ENCODE measurements at places on chromosomes 3 and 15.

DNA sequence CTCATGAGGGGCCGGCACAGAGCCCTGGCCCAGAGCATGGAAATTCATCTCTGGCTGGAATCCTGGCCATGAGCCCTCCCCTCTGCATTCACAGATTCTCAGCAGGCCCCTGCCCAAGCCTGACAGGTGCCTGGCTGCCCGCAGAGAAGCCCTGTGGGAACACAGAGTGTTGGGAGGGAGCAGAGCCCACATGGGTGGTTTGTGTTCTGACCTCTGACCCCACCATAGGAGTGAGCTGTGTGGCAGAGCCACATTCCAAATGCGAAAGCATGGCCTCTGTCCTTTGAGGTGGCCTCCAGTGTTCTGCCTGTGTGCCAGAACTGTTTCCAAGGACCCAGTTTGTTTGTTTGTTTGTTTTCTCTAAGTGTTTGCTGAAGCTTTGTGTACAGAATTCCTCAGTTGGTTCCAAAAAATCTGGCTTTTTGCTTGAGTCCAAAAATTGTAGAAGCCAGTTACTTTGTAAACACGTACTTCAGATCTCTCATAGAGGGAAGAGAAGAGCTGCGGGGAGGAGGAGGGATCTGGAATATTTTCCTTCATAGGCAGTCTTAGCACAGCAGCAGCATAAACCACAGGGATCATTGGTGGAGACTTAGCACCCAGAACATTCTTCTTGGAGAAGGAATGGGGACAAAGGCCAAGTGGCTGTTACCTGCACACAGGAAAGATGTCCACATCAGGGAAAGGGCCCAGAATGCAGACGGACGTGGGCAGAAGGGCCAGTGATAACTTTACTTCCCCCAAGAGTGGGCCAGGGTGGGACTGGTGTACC is 36.0 kb downstream of the GRAMD2A start:
- DNase-seq: no peak

- no peak for DNase-seq
These were observed 6.2 kb upstream of the CCNL1 start for GRCh38 chr3:157166115-157166514.

DNA sequence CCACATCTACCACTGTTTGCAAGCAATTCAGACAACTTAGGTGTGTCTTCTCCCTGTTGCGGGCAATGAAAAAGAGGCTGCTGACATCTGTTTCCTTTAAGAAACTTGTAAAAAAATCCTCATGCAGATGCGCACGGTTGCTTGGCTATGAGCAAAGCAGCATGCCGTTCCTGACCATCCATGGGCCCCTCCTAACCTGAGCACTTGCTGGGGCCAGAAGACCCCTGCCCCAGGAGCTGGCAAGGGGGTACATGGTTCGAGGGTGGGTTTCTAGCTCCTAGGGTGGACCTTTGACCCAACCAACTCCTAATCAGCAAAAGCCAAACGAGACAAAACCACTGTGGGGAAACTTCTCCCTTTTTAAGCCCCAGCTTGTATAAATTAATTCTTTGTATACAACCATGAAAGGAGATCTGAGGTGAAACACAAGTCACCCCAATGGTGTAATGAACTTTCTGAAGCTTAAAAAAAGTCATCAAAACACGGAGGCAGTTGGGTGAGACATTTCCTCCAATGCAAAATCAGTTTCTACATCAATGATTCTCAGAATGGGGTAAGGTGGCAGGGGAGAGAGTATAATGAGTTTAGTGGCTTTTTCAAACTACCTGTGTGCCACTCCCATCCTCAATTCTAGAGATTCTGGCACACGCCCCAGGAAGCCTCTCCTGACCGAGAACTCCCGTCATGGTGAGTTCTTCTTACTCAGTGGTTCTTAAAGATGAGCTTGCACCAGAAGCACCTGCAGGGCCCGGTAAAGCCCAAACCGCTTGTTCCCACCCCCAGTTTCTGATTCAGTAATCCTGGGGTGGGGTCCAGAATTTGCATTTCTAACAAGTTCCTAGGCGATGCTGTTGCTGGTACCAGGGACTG is 44.1 kb downstream of the CPN2 start:
- DNase-seq: no peak

DNA sequence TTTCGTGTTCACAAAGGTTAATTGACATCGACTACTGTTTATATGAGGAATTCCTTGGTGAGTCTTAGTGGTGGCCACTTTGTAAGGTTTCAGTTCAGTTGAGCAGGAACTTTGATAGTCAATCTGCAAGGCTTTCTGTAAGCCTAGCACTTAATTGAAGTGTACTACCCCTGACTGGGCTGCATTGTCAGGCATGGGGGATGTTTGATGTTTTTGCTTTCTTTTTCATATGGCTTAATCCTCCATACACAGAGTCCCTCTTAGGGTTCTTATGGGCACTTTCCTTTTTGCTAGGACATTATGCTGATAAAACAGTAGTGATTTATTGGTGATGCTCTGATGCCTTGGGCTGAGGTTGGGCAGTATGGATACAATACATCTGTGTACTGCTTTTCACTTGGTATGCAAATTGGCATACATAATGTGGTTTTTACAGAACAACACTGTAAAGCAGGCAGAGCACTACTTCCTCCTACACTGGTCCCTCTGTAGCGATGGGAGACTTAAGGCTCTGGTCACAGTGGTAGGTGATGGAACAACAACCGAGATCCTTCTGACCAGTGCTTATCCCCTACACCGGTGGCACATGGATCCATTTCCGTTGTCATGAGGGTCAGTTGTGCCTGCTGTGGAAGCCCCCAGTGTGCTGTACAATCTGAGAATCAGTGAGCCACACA is 261.0 kb downstream of the MFSD1 start:
- DNase-seq: no peak

DNA sequence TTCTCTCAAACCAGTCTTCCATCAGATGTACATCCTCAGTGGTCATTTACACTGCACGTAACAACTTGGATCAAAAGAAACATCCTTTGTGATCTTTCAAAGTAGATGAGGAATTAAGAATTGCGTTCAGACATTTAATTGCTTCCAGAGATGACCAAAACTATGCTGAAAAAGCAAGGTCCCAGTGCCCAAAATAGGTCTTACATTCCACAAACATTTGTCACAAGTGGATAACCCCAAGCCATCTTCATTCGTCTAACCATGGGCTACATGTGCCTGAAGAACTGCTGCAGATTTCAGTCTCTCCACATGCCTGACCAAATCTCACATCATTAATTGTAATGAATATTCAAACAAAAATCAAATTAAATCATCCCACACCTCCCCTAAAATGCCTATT is 273.6 kb downstream of the SHOX2 start:
- DNase-seq: no peak

DNA sequence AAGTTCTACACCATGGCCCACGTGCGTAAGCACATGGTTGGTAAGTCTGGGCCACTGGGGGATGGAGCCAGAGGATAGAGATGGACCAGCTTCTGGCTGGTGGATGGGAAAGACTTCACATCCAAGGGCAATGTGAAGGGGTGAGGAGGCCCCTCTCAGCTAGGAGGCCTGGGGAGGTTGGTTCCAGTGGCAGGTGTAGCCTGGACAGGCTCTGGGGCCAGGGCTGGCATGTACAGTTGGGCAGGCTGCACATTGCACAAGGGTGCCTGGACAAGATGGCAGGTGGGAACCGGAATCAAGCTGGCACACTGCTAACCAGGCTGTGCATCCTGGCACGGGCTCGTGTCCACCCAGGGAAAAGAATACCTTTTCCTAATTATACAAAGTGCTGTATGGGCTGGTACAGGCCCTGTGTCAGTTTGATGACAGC is 8.1 kb downstream of the ZBTB47 start:
- no peak for DNase-seq

DNA sequence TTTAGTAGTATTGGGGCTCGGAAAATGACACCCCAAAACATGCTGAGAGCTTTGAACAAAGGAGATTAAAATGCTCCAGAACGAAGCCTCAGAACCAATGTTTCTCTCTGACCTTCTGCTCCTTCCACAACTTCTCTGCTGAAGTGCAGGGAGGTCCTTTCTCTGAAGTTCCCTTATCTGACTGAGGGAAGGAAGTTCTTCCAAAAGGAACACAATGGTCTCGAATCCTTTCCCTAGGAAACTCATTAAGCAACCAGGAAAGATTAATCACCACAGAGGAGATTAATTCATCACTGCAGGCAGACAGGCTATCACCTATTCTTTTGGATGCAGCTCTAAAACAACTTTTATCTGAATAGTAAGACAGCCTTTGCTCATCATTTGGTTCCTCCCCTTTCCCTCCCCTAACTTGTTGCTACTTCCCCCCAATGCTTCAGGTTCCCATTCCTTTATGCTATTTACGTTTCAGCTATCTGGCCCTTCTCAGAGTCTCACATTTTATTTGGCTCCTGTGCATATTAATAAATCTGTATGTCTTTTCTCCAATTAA is 18.2 kb upstream of the WDR49 start:
- no peak for DNase-seq

DNA sequence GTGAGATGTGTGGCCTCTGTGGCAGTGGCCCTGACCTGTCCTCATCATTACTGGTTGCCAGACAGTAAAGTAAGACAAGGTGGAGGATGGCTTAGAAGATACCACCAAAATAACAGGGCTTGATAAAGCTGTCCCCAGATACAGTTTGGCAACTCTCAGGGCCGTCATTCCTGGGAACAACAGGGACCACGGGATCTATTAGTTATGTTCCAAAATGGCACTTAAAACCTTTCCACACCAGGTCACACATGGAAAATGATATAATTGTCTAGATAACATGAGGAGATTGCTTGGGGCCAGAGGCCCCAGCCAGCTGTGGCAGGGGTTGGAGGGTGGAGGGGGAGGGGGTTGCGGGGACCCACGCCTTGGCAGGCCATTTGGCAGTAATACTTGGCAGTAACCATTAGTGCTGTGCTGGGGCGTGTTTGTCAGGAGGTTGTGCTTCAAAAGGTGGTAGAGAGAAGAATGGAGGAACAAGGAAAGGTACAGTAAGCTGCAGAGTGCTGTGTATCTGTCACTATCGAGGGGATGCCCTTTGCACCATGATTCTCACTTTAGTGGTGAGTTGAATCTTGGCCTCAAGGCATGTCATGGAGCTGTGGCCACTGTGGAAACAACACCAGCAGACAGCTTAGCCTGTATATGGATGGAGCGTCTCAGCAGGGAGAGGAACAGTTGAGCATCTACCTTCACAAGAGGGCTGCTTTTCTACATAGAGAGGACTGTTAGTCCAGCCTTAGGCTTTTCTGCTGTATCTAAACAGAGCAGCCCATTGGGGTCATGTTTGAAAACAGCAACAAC is 14.0 kb downstream of the PLCL2 start:
- no peak for DNase-seq

DNA sequence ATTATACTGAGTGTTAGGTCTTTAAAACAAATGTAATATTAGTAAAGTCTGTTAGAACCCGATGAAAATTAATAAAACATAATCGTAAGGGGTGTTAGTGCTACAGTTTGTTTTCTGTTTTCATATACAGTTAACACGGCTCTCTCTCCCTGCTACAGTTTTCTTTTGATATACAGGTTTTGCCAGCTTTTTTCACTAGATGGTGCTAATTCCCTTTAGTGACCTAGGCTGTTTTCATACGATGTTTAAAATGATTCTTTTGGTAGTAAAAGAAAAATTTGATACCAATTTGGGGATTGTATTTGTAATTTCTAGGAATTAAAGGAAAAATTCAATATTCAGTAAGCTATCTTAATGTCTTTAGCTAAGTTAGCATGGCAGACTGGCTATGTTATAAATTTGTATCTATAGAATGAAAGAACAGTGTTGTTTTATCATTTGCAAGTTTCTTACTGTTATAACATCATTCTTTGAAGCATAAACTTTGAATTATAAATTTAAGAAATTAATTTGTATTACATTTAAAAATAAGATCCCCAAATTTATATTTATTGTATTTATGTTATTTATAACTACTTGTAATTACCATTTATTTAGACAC is 11.5 kb downstream of the APH1B start:
- DNase-seq: no peak

- DNase-seq: no peak
These were observed 471.8 kb downstream of the MFSD1 start for GRCh38 chr3:159273608-159274007.

DNA sequence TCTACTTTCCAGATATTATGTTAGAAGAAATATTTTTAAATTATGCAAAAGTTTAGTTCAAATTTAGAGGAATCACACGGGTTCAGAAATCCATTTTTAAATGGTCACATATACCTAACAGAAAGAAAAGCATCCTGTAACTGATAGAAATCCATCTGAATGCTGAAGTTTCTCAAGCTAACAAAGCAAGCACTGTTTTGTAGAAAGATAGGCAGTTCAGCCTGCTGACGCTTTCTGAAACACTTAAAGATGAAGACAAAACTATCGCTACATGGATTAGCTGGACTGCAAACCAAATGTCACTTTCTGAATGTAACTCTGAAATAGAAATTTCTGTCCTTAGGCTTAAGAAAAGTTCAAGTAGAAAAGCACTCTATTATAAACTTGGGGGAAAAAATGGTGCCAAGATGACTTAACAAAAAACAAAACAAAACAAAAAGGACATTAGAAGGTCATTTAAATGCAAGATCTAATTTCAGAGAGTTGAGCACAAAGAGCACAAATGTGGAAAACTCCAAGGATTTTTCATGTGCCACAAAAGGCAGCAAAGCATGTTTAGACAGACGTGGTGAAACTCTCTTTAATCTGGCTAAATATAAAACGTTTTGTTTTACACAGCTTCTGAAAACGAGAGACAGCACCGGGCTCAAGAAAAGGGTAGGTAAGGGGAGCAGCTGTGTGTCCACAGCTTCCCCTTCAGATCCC is 1.2 kb downstream of the PLOD2 start:
- DNase-seq: no peak

DNA sequence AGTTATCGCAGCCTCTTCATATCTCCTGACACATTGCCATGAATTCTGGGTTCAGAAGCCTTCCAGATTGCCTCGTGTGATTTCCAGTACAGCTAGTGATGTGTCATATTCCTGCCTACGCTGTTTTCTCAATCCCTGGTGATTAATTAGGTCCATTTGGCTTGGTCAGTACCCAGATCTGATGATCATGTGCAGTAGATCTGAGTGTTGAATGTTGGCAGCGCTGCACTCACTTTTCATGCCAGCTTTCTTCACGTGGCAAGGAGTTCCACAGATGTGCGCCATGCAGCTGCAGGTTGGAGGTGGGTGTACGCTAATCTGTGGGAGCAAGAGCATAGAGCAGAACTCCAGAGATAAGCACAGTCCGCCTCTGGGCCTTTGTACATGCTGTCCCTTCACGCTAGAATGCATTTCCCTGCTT is 86.9 kb upstream of the COL6A5 start:
- no peak for DNase-seq

- DNase-seq: no peak
These were observed 27.2 kb downstream of the AKAP13 start for GRCh38 chr15:85407421-85408269.
